ENCODE measurements at places on chromosomes 7 and 10. TPM values are rescaled to one million over a fixed set of nuclear protein-coding genes. Genes with fewer than 3 reads are reported as not detected.

SEMA3E gene
- 0.57 TPM for total RNA-seq

TAS2R4 gene
- 1.0 TPM for total RNA-seq

PON1 gene
- not detected for total RNA-seq

VIPR2 gene
- not detected for total RNA-seq

LIPJ gene
- under 0.01 TPM for total RNA-seq

SLC13A1 gene
- not detected for total RNA-seq

CDC14C gene
- 0.07 TPM for total RNA-seq

C10orf53 gene
- total RNA-seq = not detected

HOXA9 gene
- not detected for total RNA-seq

SPDYE2 gene
- not detected for total RNA-seq

CDNF gene
- 1.2 TPM for total RNA-seq

LMBR1 gene
- 92.3 TPM for total RNA-seq

CYP2C19 gene
- total RNA-seq = 0.50 TPM

ST8SIA6 gene
- 0.85 TPM for total RNA-seq

NUTM2A gene
- total RNA-seq = 0.71 TPM

IFIT1B gene
- total RNA-seq = not detected

CHCHD1 gene
- total RNA-seq = 15.7 TPM

MALRD1 gene
- total RNA-seq = not detected

MARVELD1 gene
- 2.4 TPM for total RNA-seq

OR6V1 gene
- total RNA-seq = not detected
